Lower leg skin (tissue), 4 donors: ENCODE measurements at places on chromosomes 3 and 15. TPM values are rescaled to one million over a fixed set of nuclear protein-coding genes. Genes with fewer than 3 reads are reported as not detected.

The SPINT1 gene
- 428 TPM for total RNA-seq

GRCh38 chr3:96101006-96101560 lies 713.3 kb upstream of the EPHA6 start:
- DNase-seq: no peak

The GRK7 gene
- total RNA-seq: not detected

- no peak for DNase-seq
Measured at GRCh38 chr3:39664931-39665330, 144.5 kb upstream of the MYRIP start.

GRCh38 chr3:151016478-151016795 lies 43.9 kb upstream of the CLRN1 start:
- DNase-seq: no peak
